Bladder microvascular endothelial cell (primary cell): ENCODE measurements at places on chromosomes 2 and 18. TPM values are rescaled to one million over a fixed set of nuclear protein-coding genes. Genes with fewer than 3 reads are reported as not detected.

THSD7B gene
- total RNA-seq: not detected in 2 replicates

LAMA1 gene
- 0.32 and 0.38 TPM in 2 replicates for total RNA-seq

C2orf15 gene
- under 0.01 TPM in 1 of 2 replicates, not detected in the other for total RNA-seq

DIPK1C gene
- not detected in 2 replicates for total RNA-seq

GALNT13 gene
- total RNA-seq: under 0.01 and 0.06 TPM in 2 replicates

LBX2 gene
- total RNA-seq: 1.3 and 1.9 TPM in 2 replicates
